ENCODE measurements at places on chromosomes 11 and 22.

DNA sequence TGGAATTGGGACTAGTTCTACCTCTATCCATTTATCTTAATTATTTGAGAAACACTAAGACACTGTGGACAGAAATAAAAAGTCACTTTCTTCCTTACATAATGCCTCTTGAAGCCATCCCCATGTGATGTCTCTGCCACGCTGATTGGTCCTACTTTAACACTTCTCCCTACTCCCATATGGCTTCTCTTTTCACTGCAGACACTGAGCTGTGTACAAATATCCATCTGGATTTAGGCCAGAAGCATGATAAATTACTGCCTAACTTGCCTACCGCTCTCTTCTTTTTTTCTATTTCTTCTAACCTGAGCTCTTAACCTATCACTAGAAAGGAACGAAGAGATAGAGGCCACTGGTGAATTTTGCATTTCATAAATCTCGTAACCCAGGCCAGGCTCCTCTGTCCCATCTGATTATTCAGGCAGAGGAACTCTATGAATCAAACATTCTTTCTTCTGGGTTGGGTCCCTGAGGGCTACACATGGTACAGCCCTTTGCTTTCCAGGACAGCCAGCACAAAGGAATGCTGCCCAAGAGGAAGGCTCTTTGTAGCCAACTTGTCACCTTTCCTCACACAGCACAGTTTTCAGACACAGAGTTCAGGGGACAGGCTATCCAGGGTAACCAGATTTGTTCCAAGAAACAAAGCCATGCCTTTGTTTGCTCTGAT is 878.5 kb upstream of the LRRC4C start:
- DNase-seq = no peak

- no peak for DNase-seq
These were observed 18.5 kb downstream of the MMP13 start for GRCh38 chr11:102936864-102937509.

DNA sequence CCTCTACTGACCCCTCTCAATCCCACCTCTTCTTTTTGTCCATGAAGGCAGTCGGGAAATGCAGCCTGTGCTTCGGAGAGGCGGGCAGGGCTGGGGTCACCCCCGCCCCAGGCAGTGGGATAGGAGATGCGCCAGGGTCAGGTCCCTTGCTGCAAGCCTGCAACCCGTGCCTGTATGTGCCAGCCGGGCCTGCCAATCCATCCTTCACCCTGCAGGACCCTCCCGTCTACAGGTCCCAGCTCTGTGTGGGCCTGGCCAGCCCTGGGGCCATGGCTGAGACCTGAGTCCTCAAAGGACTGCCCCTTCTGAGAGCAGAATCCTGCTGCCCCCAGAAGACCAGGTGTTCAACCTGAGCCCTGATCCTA is 10.9 kb downstream of the ASCL2 start:
- no peak for DNase-seq

GRCh38 chr11:100939571-100939970 is 190.0 kb downstream of the PGR start:
- no peak for DNase-seq

DNA sequence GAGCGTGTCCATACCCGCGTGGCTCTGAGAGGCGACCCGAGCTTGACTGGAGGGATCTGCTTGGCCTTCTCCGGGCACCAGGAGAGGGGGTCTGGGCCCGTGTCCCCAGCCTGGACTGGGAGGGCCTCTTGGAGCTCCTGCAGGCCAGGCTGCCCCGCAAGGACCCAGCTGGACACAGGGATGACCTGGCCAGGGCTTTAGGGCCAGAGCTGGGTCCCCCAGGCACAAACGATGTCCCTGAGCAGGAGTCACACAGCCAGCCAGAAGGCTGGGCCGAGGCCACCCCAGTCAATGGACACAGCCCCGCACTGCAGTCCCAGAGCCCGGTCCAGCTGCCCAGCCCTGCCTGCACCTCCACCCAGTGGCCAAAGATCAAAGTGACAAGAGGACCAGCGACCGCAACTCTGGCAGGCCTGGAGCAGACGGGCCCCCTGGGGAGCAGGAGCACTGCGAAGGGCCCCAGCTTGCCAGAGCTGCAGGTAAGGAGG is 38.2 kb downstream of the TRIOBP start:
- no peak for DNase-seq

DNA sequence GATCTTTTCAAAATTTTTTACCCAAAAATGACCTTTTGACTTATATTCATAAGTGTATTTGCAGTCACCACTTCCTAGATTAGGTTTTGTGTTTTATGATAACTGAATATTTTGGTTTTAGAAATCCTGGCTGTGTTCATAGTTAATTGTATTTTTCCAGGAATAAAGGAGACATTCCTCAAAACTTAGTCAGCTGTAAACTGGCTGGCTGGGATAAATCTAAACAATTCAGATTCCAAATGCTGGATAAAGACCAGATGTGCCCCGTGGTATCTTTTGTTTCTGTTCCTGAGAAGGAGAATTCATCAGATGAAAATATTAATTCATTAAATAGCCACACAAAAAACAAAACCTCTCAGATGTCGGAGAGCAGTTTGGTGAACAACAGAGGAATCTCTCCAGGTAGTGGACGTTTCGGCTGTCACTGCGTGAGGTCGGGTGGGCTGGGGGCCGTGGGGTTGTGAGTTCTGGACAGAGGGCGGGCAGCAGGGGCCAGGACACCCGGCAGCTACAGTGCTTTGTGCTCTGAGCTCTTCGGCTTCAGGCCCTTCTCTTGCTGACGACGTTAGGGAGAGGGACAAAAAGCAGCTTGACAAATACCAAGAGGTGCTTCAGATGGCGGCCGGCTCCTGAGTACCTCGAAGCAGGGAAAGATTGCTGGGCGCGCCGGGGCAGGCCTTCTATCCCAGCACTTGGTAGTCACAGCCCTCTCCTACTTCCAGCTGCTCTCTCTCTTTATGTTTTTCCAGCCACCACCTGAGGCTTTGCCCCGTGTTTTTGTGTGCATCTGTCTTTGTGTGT is 24.6 kb downstream of the MOV10L1 start:
- DNase-seq = no peak

DNA sequence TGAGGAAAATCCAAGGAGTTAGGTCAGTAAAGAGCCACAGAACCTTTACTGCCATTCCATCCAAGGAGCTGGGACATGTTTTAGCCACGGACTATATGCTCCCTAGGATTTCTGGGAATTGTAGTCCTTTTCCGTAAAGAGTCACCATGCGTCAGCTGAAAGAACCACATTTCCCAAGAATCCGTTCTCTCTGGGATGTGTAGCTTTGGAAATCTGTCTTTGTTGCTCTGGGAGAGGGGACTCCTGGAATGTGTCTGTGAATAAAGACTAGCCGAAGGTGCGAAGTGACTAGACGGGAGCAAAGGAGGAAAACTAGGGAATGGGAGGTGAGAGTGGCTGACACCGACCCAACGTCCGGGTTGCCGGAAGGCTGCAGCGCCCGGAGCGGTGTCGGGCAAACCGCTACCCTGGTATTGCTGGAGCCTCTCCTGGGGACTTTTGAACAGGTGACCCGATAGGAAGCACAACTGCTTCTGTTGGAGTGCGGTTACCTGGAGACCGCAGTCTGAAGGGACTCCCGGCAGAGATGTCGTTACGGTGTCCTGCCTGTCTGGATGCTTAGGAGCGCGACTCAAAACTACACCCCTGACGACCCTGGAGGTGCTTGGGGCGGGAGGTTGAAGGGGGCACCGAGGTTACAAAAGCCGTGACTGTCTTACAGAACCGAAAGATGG is at the start of gene IFTAP:
Gene IFTAP, plus strand, starts transcription at position 187 of the 674 bp plus-strand sequence. CDS start 15,602 bp downstream, outside the sequence.
- peak; percentile 29 for DNase-seq

- DNase-seq = no peak
These were observed 150.7 kb downstream of the BLID start for GRCh38 chr11:121965330-121965729.

DNA sequence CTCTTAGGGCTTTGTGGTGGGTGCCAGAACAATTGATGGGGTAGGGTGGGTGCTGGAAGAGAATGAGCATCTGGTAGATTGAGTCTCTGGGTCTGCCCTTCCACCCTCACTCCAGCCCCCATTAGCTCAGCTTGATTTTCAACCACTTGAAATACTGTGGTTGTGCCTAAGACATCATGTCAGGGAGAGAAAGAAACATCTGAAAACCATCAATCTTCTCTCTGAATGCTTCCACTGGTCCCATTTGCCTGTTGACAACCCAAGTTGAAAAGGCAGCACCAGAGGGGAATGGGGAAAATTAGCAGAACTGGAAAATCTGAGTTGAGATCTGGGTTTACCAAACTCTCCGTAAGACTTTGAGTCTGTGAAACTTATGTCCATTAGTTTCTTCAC is 26.1 kb downstream of the CD44 start:
- no peak for DNase-seq

DNA sequence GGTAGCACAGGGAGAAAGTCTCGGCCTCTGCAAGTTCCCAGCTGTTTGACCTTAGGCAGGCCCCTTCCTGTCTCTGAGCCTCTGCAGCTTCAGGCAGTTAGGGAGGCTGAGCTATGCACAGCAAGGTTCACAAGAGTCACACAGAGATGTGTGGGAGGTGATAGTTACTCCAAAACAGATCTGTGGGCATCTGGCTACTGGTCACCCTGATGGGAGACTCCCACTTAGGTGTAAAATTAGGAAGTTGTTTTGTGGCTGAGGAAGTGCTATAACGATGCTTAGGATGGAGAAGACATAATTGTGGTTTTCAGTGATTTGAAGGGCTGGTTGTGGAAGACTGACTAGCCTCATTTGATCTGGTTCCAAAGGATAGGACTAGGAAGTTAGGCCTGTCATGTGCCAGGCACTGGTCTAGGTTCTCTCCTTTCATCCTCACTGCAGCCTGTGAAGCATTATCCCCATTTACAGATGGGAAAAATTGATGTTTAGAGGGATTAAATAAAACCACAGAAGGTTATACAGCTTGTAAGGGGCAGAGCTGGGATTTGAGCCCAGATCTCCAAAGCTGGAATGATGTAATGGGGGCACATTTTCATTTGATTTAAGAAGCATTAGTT is 13.5 kb downstream of the ACO2 start:
- no peak for DNase-seq

DNA sequence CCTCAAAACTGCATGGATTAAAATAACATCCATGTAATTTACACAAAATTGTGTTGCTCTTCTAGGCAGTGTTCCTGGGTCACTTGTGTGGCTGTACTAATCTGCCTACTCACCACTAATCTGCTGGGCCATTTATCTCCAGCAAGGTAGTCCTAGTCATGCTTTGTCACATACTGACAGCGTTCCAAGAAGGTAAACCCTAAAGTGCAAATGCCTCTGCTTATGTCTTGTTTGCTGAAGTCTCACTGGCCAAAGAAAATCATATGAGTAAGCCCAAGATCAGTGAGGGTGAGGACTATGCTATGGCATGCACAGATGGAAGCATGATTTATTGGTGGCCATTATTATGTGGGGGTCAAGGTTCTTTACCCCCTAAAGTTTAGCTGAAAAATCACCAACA is 630.2 kb upstream of the LUZP2 start:
- DNase-seq = no peak

DNA sequence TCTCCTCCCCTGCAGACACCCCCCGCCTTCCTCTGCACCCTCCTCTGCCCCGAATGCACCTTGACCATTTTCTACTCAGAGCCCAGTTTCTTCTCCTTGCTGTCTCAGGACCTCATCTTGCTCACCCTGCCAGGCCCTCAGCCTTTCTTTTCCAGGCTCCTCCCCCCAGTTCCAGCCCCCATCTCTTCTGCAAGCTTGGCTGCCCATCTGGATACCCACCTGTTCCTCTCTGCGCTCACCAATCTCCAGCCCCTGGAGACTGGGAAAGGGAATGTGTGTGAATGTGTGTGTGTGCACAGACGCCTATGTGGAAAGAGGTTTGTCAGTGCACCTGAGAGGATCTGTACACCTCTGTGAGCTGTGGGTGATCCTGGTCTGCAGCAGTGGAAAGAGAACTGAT is 36.4 kb downstream of the SLC22A12 start:
- no peak for DNase-seq

GRCh38 chr11:67254798-67255197 is 11.5 kb upstream of the GRK2 start:
- DNase-seq = no peak

DNA sequence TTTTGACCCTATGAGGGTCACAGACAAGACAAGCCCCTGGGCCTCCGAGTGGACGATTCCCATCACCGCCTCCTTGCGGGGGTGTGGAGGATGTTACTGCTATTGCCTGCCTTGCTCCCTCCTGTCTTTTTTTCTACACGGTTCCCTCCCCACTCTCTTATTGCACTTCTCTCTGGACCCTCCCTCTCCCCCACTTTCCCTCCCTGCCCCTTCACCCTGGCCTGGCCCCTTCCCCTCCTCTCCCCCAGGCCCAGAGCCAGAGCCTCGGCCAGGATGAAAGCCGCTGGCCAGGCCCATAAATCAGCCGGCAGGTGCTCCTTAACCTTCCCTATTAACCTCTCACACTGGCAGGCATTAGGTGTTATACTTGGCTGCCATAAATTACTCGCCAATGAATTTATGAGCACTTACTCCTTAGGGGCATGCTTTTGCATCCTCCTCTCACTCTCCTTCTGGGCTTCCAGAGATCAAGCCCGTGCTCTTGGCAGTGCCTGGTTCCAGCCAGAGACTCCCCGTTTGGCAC is 18.3 kb upstream of the ALX4 start:
- DNase-seq = no peak

- DNase-seq = no peak
These were observed 15.3 kb upstream of the OR10D3 start for GRCh38 chr11:124167826-124168231.

GRCh38 chr11:69666261-69666660 is 8.9 kb downstream of the LTO1 start:
- no peak for DNase-seq

DNA sequence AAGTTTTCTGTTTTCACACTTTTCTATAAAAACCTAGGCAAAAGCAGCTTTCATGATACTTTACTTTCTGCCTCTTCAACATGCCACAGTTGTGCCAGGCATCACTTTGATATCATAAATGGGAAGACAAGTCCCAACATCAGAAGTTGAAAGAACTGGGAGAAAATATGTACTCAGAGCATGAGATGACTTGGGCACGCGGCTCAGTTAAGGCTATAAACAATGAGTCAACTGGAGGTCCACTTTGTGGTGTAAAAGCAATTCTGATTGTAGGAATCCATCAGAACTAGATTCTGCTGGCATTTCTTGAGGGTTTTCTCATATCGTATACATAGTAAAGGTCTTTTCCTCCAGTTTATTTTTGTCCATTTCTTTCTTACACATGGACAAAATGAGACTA is 109.7 kb upstream of the USP47 start:
- DNase-seq = no peak

DNA sequence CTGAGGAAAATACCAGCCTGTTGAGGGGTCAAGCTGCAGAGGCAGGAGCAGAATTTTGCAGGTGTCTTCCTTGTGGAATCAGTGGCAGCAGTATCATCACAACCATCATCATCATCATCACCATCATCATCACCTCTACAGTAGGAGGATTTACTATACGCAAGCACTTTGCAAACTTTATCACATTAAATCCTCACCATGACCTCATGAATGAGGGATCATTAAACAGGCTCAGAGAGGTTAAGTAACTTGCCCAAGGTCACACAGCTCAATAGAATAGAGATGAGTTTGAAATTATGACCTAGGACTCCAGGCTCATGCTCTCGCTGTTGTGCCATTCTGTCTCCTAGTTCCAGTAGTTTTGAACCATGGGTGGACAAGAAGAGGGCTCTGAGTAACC is 25.6 kb downstream of the PTPN5 start:
- no peak for DNase-seq

Data from CD4-positive, alpha-beta T cell treated with Interleukin-1 beta for 1 hour (primary cell).